ENCODE measurements at places on chromosomes 7 and 10.

DNA sequence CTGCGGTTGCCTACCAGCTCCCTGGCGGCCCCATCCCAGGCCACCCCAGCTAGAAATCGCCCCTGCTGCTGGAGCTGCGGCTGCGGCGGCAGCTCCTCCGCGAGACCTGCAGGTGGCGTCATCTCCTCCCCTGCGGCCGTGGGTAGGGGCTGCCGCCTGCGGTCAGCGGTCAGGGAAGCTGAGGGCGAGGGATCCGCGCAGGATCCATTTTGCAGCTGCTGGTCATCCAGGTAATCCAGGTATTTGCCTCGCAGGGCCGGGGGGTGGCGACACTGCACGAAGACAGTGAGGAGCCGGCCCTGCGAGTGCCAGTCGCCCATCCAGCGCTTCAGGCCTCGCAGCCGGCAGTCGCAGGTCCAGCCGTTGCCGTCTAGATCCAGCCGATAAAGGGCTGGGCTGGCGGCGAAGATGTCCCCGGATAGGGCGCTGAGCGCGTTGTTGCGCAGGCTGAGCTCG, 1.5 kb downstream of the TRIL start:
- no peak for DNase-seq

GRCh38 chr7:29835718-29836117, 29.4 kb downstream of the WIPF3 start:
- no peak for DNase-seq

GRCh38 chr7:69399401-69399800, 198.9 kb upstream of the AUTS2 start:
- no peak for DNase-seq

GRCh38 chr7:100629117-100629716, 12.1 kb downstream of the TFR2 start:
- DNase-seq = no peak

DNA sequence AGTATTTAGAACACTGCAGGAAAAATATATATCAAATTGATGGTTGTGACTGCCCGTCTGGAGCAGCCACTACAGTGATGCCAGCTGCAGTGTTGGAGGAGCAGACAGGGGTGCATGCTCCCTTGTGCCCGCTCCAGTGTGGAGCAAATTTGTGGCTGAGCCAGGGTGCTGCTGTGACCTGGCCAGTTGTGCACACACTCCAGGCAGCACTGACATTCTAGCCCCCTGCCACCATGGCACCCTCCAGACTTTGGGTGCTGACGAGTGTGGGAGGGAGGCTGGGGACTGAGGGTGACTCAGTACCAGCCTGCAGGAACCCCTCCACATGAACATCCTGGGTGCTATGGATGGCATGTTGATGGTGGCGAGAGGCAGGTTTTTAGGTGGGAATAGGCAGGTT, 160.0 kb upstream of the PCDH15 start:
- DNase-seq = no peak

- DNase-seq = no peak
Measured at GRCh38 chr10:124564881-124565280, 103.3 kb downstream of the LHPP start.

DNA sequence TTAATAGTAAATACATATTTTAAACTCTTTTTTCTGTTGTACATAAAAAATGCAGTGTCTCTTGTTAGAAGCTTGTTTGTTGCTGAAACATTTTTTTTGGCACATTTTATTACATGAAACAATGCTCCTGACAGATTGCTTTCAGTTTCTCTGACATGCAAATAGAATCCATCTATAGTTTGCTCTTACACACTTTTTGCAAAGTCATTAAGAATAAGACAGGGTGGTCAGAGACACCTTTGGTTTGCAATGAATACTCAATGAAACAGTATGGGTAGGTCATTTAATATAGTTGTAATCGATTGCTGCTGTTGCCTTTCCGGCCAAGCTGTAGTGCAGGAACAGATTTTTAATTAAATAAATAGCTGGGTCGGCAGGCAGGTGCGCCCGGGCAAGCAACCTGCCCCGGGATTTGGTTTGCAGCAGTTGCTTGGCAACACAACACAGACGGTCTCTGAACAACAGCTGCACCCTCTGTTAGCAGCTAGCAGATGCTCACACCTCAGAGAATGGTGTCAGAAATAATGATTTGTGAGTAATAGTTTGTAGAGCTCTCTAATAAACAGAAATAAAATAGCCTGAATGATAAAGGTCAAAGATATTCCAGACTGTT, 115.7 kb upstream of the CACNA2D1 start:
- DNase-seq = no peak

DNA sequence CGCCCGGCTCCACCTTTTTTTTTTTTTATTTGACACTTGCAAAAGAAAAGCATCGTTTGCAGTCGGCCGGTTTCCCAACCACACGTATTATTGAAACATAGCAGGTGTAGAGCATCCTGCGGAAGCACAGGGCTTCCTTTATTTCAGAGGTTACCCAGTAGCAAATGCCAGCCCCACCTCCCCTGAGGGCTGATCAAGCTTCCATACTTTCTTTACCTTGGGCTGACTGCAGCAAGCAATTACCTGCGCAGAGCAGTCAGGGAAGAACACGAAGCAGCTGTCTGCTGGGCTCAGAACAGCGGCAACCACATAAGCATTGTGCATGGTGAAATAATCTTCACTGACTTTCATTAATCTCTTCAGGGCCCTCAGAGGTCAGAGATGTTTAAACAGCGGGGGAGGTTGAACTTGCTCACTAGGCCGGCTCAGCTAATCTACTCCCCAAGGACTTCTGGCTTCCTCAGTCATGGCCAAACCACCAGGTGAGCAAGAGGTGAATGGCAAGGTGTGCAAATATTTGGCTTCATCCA, 784.7 kb upstream of the AUTS2 start:
- no peak for DNase-seq

GRCh38 chr10:128147064-128147463, 20.8 kb upstream of the MKI67 start:
- no peak for DNase-seq

All from activated CD8-positive, alpha-beta memory T cell treated with anti-CD3 and anti-CD28 coated beads for 48 hours (primary cell).